ENCODE measurements at places on chromosomes 12 and 14. TPM values are rescaled to one million over a fixed set of nuclear protein-coding genes. Genes with fewer than 3 reads are reported as not detected.

Gene MMP19
- total RNA-seq = 21.9 TPM

Gene SPATA7
- total RNA-seq = 15.7 TPM

Gene HOXC13
- total RNA-seq = 0.98 TPM

Gene ACOT4
- total RNA-seq = 3.7 TPM

Gene HOXC6
- total RNA-seq = 4.1 TPM

Gene RNASE1
- total RNA-seq = 303 TPM

Gene CEBPE
- total RNA-seq = not detected

Gene VAMP1
- 8.2 TPM for total RNA-seq

Gene CCDC175
- total RNA-seq = not detected

Gene TCL1B
- total RNA-seq = not detected

Gene IL22
- total RNA-seq = not detected

Gene B4GALNT3
- 0.16 TPM for total RNA-seq

Gene TMEM119
- total RNA-seq = 12.5 TPM

Gene AQP2
- not detected for total RNA-seq

Gene RIMBP2
- 0.59 TPM for total RNA-seq

Gene PAPLN
- 19.7 TPM for total RNA-seq
